ENCODE measurements at places on chromosomes 5 and 9. TPM values are rescaled to one million over a fixed set of nuclear protein-coding genes. Genes with fewer than 3 reads are reported as not detected.

GRCh38 chr5:169796731-169797130, 159.7 kb downstream of the DOCK2 start:
- no peaks in the 10 kb centered on the region for H3K36me3 ChIP-seq
- no peak for DNase-seq
- no peak overlapping the region for H3K4me3 ChIP-seq
- peaks cover 26% of the 10 kb centered on the region for H3K4me1 ChIP-seq

The C5orf24 gene
- total RNA-seq, result 48.3 TPM

DNA sequence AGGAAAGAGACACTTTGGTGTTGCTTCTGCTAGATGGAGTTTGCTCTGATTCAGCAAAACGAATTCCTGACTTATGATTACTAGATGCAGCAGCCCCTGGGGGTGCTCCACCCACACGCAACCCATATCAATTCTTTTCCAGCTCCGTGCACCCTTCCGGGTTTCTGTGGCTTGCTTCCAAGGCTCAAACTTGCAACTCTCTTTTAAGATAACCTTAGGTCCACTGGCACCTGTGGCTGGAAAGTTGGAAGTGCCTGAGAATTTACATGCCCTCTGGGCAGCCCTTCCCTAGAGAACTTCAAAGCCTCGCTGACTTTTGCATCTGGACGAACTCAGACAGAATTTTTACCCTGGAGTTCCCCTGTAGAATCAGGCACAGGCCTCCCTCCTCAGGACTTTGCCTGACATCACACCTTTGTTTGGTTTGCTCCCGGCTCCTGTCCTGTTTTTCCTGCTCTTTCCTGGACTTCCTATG, 224.9 kb downstream of the SNX18 start:
- H3K27me3 ChIP-seq, result no peaks in the 10 kb centered on the region
- H3K36me3 ChIP-seq, result no peaks in the 10 kb centered on the region
- peak overlapping the region; percentile 95 for H3K27ac ChIP-seq
- peak; percentile 65 for DNase-seq
- H3K4me3 ChIP-seq, result no peak overlapping the region

The KIAA0825 gene
- 10.0 TPM for total RNA-seq

DNA sequence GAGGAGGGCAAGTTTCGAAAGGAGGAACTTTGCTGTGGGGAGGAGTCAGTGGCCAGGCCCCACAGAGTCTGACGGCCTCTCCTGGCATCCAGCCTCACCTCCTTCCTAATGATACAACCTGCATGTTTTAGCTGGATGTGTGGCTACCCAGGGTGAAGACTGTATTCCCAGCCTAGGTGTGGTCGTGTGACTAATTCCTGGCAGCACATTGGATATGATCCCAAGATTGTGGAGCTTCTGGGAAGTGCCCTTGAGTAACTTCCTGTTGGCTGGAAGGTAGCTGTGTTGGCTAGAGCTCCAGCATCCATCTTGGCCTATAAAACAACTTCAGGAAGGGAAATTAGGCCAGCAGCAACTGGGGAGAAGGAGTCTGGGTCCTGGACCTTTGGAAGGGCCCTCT, 19.0 kb upstream of the LPCAT1 start:
- H3K36me3 ChIP-seq, result no peaks in the 10 kb centered on the region
- DNase-seq, result peak; percentile 85
- H3K4me1 ChIP-seq, result peaks cover 7% of the 10 kb centered on the region

Data from osteoblast (primary cell).